ENCODE measurements at places on chromosomes 3 and 15. TPM values are rescaled to one million over a fixed set of nuclear protein-coding genes. Genes with fewer than 3 reads are reported as not detected.

Gene IL17RE
- total RNA-seq = 0.46 TPM

Gene CHRNA3
- total RNA-seq = 0.13 TPM

Gene ECE2
- total RNA-seq = not detected

GRCh38 chr3:19295208-19295607, 146.9 kb downstream of the KCNH8 start:
- no peak for DNase-seq

DNA sequence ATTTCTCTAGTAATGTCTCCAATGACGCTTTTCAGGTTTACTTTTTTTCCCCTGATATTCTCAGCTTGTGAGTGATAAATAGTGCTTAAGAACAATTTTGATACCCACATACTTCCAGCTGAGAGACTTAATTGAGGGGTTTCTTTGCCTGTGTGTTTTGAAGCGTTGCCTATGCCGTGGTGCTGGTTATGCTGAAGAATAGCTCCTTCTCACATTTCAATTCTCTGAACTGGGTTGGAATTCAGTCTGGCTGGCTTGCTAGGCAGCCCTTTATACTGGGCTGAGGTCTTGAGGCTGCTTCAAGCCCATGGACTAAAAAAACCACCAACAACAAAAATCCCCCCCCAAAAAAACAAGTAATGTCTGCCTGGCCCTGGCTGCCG, 87.4 kb downstream of the CHST2 start:
- DNase-seq = no peak

DNA sequence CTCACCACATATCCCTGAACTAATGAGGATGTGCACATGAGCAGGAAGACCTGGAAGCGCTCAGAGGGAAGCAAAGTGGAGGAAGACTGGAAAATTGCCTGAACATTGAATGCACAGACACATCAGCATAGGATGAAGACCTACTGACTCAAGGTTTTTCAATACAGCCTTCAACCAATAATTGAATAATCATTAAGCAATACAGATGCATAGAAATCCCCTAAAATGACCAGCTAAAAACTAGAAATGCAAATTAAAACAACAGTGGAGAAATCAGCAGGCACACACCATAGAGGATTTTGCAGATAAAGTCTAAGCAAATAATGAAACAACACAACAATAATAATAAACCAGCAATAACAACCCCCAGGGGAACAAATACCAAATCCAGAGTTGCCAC, 80.4 kb downstream of the CEP152 start:
- no peak for DNase-seq

DNA sequence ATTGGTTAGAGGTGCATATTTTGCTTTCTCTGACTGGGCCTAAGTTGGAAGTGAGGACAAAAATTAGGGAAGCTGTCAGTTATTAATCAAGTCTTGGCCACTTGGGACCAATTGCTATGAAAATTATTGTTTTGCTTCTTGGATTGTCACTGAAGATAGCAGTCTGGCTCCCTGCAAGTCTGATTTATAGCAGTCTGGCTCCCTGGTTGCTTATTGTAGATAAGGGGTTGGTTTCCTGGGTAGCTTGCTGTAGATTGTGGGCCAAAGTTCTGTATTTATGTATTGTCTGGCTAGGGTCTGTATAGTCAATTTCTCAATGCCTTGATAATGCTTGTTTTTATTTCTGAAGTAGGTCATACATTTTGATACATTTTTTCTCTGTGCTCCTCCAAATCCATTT, 13.3 kb upstream of the DRD3 start:
- no peak for DNase-seq

Data from Right ventricle myocardium superior (tissue), 1 donor.